ENCODE measurements at places on chromosomes 6 and 20.

DNA sequence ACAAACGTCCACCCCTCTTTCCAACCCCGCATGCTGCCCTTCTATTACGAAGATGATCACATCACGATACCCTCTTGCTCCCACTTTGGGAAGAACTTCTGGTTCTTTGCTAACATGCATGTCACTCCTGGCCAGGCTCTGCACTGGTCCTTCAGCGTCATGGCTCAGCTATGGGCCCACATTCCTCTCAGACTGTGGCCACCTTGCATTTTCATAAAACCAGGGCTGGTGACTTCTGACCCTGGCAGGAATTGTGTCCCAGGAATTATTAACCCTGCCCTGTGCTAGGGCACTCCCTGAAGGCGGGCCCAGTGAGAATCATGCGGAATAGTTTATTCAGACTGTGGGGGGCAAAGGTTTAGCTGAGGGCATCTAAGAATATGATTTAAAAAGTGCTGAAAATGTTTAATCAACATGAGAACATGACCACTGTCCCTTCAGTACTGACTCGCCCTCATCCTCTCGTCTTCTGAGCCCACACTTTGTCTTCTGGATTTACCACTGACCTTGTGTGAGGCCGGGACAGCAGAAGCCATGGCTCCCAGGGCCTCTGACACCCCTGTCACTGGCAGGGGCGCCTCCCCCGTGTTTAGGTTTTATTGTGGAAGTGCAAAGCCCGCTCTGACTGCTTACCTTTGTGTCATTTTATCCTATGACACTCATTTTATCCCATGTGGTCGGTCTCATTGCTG, 38.1 kb upstream of the THBS2 start:
- no peak for DNase-seq

DNA sequence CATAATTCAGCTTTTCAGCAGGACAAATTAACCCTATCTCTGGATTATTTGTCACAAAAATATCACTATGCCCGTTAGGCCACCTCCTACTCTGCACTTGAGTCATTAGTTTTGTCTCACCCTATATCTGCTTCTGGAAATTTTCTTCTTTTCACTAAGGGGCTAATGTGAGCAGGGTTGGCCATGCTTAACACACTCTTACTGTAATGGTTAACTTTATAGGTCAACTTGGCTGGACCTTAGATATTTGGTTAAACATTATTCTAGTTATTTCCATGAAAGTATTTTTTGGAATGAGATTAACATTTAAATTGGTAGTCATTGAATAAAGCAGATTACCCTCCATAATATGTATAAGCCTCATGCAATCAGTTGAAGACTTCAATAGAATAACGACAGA, 394.6 kb upstream of the PTCHD4 start:
- DNase-seq, result no peak

DNA sequence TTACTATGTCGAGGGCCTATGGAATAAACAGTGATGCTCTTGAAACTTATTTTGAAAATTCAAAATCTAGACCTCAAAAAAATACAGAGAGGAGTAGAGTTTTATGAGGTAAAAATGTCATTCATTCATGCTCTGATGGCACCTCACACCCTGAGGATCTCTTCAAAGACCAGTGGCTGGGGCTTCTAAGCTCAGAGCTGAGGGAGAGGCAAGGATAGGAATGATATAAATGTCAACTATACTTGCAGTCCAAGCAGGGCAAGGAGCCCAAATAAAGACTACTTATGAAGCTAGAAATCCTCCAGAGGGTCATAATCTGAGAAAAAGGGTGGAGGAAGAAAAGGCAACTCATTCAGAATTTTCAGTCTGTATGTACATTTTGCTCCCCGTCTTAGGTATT, 136.7 kb upstream of the CARMIL1 start:
- no peak for DNase-seq

- peak; percentile 66 for DNase-seq
Observed at GRCh38 chr6:149127212-149127611, 190.3 kb upstream of the TAB2 start.

All from fibroblast of skin of abdomen (primary cell).